Pons (tissue), 1 donor: ENCODE measurements at places on chromosomes 7 and 10.

GRCh38 chr7:38846280-38846679, 62.7 kb downstream of the VPS41 start:
- no peak for DNase-seq

GRCh38 chr7:108053250-108053649, 50.3 kb upstream of the LAMB1 start:
- DNase-seq = no peak

DNA sequence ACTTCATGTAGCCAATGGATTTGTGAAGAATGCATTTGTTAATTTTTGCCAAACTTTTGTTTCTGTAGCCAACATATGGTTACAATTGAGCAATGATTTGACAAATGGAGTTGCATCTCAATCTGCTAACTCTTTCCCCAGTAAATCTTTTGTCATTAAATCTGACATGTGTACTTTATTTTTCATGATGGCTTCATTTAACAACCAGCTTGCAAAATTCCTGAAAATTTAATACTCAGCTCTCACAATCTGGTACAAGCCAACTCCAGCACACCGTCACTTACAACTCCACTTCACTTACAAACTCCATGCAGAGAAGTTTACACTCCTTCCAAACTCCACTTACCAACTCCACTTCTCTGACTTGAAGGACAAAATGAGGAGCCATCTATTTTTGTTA, 26.5 kb upstream of the HIBADH start:
- DNase-seq = no peak

- DNase-seq = no peak
Observed at GRCh38 chr7:5211730-5212482, 21.9 kb downstream of the WIPI2 start.

- DNase-seq = no peak
Observed at GRCh38 chr10:103277713-103278536, 987 bp downstream of the INA start.

DNA sequence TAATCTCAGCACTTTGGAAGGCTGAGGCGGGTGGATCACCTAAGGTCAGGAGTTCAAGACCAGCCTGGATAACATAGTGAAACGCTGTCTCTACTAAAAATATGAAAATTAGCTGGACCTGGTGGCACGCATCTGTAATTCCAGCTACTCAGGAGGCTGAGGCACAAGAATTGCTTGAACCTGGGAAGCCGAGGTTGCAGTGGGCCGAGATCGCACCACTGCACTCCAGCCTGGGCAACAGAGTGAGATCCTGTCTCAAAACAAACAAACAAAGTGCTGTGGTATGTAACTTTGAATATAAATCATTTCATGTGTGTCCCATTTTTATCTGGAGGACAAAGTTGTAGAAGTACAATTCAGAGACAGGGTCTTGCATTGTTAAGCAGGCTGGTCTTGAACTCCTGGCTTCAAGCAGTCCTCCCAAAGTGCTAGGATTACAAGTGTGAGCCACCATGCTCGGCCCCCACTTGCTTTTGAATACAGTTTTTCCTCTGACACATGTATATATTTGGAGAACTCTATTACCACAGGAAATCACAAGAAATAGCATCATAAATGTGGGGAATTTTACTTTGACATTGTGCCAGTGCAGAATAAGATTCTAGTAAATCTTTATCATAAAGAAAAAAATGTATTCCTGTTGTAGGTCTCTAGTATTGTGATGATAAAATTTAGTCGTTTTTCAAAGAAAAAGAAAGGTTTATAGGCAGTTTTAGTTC, 32.6 kb downstream of the PTPN12 start:
- no peak for DNase-seq

DNA sequence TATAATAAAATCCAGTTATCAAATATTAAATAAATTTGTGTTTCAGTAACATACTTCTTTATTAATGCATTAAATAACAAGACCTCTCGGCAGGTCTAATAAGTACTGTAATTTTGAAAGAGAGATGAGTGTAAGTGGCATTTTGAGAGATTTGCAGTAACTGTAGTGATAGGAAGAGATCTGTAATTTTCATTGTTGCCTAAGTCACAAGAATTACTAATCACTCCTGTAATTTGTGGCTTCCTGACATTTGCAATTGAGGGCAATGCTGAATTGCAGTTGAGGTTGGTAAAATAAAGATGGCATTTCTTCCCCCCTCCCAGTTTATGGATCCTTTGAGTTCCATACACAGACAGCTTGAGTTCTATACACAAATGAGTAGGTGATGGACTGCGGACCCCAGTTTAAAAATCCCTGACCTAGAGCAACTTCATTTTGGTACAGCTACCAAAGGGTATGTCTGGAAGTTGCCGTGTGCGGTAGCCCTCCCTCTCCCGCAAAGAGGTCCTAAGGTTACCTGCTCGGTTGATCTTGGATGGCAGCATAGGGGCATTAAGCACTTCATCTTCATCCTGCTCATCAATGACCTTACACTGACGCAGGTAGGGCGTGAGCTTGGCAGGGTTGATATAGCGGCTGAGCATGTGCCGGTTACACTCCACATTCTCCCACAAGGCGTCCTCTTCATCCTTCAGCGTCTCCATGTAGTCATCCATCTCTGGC, 96.4 kb downstream of the CARD11 start:
- no peak for DNase-seq

GRCh38 chr7:116395141-116395791, 104.3 kb upstream of the CAV2 start:
- no peak for DNase-seq

DNA sequence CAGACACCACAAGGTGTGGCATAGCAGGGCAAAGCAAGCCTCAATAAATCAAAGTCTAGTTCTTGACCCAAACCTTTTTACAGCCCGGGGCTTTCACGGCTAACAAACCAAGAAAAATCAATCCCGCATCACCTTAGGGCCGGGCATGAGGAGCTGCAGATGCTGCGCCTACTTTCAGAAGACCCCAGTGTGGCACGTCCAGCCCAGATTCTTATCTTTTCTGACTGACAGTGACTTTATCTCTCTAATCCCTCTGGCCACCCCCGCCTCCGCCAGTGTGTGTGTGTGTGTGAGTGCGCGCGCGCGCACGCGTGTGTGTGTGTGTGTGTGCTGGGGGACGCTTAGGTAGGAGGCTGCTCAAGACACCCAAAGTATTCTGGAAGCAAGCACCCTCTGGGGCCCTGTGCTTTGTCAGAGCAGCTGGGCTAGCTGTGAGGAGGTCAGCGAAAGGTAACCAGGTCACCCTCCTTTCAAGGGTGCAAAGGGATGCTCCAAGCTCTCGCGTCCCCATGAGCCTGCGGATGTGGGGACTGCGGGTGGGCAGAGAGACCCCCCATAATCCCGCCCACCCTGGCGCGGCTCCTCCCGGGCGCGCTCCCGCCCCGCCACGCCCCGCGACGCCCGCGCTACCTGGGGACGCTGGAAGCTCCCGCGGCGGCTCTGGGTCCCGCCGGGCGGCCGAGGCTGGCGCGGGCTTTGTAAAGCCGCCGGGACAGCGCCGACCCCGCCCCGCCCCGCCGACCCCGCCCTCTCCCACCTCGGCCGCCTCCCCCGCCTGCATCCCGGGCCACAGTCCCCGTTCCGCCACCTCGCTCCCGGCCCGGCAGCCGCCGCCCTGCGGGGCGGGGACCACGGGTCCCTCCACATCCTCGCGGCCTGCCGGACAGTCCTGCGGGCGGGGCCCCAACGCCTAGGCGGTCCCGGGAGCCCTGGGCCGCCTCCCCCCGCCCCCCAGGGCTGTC, 57.1 kb upstream of the RHOBTB1 start:
- DNase-seq = peak; percentile 53

DNA sequence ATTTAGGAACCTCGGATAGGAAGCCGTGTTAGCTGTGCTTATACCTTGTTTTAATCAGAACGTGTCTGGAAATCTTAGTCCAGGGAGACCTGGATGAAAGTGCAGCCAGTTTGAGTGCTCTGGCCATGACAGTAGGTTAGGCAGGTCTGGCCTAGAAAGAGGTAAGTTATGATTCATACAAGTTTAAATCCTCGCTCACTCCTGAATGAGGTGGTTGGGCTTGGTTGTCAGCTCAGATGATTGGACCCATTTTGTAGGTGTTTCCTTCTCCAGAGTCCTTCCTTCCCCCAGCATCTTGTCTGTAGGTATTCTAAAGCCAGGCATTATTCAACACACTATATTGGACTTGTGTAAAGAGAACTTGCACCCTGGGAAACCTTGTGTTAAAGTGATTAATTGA, 561.9 kb upstream of the GALNT17 start:
- DNase-seq = no peak

DNA sequence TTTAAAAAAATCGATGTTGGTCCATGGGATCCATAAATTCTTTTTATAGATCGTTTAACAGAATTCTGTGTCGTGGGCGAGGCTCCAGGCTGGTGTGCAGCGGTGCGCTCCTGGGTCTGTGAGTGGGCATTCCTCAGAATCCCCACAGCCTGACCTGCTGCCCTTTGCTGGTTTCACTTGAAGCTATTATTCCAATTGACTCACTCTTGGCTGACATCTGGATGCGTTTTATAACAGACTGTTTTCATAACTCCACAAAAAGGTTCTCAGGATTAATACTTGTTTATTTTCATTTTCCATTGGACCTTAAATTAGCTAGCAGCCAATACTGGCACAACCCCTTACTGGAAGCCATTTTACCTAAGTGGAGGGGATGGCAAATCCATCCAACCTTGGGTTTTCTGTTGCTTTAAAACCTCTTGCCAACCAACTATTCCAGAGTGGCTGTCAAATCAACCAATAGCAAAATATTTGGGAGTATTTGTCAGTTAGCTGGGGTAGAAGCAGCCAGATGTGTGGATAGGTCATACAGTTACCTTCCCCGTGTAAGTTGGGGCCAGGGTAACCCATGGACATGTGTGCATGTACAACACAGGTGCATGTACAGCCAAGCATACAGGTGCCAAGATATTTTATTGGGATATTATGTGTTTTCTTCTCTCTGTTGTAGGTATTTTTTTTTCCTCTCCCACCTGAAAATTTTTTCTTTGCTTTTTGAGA, 160.7 kb upstream of the ZNF32 start:
- DNase-seq = no peak

- no peak for DNase-seq
Observed at GRCh38 chr10:33242931-33243330, 91.5 kb downstream of the NRP1 start.

DNA sequence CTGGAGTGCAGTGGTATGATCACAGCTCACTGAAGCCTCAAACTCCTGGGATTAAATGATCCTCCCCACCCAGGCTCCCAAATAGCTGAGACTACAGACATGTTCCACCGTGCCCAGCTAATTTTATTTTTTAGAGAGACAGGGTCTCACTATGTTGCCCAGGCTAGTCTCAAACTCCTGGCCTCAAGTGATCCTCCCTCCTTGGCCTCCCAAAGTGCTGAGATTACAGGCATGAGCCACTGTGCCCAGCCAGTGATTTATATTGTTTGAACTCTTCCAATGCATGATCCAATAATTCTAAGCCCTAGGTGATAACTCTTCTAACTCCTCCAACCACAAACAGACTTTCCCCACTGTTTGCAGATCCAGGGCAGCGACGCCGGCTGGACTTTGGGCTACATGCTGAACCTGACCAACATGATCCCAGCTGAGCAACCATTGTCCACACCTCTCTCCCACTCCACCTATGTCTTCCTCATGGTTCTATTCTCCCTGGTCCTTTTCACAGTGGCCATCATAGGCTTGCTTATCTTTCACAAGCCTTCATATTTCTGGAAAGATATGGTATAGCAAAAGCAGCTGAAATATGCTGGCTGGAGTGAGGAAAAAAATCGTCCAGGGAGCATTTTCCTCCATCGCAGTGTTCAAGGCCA, 41.8 kb upstream of the CC2D2B start:
- DNase-seq = no peak

GRCh38 chr10:17366705-17367104, 87.7 kb downstream of the ST8SIA6 start:
- DNase-seq = no peak

- DNase-seq = no peak
Observed at GRCh38 chr7:118059209-118059608, 124.8 kb upstream of the LSM8 start.

- no peak for DNase-seq
Observed at GRCh38 chr10:99364125-99364524, 35.0 kb downstream of the CNNM1 start.

DNA sequence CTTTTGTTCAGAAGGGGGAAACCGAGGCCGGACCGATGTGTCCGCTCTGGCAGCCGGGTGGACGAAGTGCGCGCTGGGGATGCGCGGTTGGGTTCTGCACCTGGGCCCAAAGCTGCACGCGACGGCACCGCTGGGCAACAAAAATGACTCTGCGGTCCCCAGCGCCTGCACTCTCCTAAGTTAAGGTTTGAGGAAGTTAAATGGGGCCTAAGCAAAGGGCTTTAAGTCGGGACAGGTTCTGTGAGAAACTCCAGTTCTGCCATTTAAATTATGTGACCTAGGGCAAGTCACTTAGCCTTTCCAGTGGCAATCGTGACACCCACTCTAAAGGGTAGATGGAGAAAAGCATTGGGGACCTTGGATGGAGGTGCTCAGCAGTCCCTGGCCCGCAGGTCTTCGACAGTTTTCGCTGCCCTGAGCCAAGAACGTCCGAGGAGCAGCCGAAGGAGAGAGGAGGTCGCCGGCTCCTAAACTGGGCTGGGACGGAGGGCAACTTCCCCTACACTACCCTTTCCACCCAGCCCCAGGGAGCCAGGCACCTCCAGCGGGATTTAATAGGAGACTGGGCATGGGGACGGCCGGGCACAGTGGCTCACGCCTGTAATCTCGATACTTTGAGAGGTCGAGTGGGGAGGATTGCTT, 534 bp upstream of the ACBD5 start:
- DNase-seq = peak; percentile 49

GRCh38 chr7:3404501-3404900, 103.4 kb downstream of the SDK1 start:
- DNase-seq = no peak

- DNase-seq = no peak
Observed at GRCh38 chr7:30915005-30915601, 3.5 kb downstream of the AQP1 start.

- no peak for DNase-seq
Observed at GRCh38 chr10:8065651-8066050, 11.2 kb downstream of the GATA3 start.

- no peak for DNase-seq
Observed at GRCh38 chr10:122475591-122476332, 14.4 kb downstream of the HTRA1 start.

GRCh38 chr10:62029401-62029800, 127.9 kb downstream of the ARID5B start:
- no peak for DNase-seq

GRCh38 chr7:47183862-47184590, 397.9 kb downstream of the TNS3 start:
- no peak for DNase-seq
